Activated naive CD8-positive, alpha-beta T cell treated with anti-CD3 and anti-CD28 coated beads, Interleukin-2, amount 50 U/mL, for 24 hours (primary cell): ENCODE measurements at places on chromosomes 6 and 20.

DNA sequence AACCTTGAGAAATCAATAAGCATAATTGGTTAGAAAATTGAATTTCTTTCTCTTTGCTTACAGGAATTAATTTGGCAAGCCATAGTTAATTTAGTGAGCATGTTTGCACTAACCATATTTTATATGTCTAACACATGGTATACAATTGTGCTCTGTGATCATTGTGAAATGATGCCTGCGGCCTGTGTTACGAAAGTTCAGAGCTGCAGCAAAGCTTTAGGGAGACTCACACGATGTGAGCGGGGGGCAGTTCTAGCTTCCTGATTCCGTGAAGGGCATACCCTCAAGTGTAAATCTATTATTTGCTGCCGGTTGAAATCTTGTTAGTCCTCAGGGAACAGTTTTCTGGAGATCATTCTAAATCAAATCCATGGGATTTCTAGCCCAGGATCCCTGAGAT, 25.5 kb upstream of the ADTRP start:
- no peak for DNase-seq
- H3K27me3 ChIP-seq = no peaks in the 10 kb centered on the region
- no peak overlapping the region for H3K4me3 ChIP-seq
- peaks cover 31% of the 10 kb centered on the region for H3K4me1 ChIP-seq
- no peaks in the 10 kb centered on the region for H3K36me3 ChIP-seq

GRCh38 chr6:2938632-2939083, 32.7 kb downstream of the SERPINB6 start:
- peak overlapping the region; percentile 91 for H3K27ac ChIP-seq
- peaks cover 66% of the 10 kb centered on the region for H3K4me1 ChIP-seq
- H3K36me3 ChIP-seq = peaks cover 21% of the 10 kb centered on the region
- H3K27me3 ChIP-seq = no peaks in the 10 kb centered on the region

DNA sequence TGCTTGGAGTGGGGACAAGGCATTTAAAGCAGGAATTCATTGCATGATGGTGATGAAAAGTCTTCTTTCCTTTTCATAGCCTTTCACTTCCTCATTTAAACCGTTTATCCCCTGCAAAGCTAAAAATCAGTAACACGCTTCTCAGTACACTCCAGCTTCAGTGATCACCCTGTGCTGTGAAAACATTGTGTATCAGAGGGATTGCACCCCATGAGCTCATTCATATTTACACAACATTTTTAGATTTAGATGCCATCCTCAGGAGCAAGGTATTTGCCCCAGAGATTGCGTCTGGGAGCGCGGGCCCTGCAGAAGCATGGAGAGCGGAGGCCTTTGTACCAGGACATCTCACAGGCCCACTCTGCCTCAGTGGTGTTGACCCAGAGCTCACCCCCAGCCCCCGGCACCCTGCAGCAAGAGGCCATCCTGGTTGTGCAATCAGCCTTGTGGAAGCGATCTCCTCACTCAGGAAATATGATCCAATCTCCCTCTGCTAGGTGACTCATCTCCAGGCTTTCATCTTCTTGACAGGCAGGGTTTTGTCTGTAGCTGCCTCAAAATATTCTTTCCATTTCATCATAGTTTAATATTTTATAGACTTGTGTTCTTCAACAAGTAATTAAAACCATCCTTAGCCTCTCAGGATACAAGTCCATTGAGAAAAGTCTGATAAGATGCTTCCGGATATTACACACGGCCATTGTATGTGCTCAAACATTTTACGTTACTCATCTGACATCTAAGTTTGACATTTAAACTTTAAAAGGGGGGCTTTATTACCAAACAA, 38.9 kb upstream of the THBS2 start:
- no peak overlapping the region for H3K4me3 ChIP-seq
- no peak overlapping the region for H3K27ac ChIP-seq
- DNase-seq = no peak
- no peaks in the 10 kb centered on the region for H3K27me3 ChIP-seq

GRCh38 chr6:30800871-30801270, 56.5 kb upstream of the IER3 start:
- H3K36me3 ChIP-seq = peaks cover 11% of the 10 kb centered on the region
- peaks cover 37% of the 10 kb centered on the region for H3K4me1 ChIP-seq
- H3K27me3 ChIP-seq = no peaks in the 10 kb centered on the region
- DNase-seq = no peak

DNA sequence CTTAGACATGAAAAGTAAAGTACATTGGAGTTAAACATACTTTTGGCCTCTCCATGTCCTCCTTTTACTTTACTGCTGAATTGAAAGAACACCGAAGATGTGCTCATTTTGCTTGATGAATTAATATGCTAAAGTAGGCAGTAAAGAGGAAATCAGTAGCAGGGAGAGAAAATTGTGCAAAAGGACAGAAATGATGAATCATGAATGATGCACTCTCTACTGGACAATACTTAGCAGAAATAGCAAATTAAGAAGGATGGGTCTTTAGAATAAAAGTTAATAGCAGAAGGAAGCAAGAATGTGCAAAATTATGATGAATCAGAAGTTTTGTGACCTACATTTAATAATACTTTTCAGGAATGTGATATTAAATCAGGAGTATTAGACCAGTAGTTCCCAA, 8.4 kb upstream of the SPINT3 start:
- no peak overlapping the region for H3K4me3 ChIP-seq
- no peaks in the 10 kb centered on the region for H3K4me1 ChIP-seq
- H3K27me3 ChIP-seq = peaks cover 44% of the 10 kb centered on the region
- H3K27ac ChIP-seq = no peak overlapping the region
- DNase-seq = no peak

DNA sequence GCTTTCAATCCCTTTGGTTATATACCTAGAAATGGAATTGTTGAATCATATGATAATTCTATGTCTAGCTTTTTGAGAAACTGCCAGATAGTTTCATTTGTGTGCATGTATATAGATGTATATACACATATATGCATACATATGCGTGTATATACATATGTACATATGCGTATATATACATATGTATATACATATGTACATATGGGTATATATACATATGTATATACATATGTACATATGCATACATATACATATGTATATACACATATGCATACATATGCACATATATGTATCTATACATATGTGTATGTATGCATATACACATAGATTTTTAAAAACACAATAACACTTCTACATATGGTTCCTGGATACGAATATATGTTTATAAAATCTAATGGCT, 8.4 kb downstream of the SF3B5 start:
- no peak overlapping the region for H3K4me3 ChIP-seq
- H3K27me3 ChIP-seq = no peaks in the 10 kb centered on the region
- H3K4me1 ChIP-seq = peaks cover 3% of the 10 kb centered on the region
- DNase-seq = no peak
- H3K36me3 ChIP-seq = peaks cover 5% of the 10 kb centered on the region
- H3K27ac ChIP-seq = peak overlapping the region; percentile 26

GRCh38 chr20:18466574-18466893, 296 bp downstream of the DZANK1 start:
- no peak for DNase-seq
- peak overlapping the region; percentile 96 for H3K27ac ChIP-seq
- H3K27me3 ChIP-seq = no peaks in the 10 kb centered on the region
- peaks cover 3% of the 10 kb centered on the region for H3K36me3 ChIP-seq
- peaks cover 28% of the 10 kb centered on the region for H3K4me1 ChIP-seq

GRCh38 chr6:78259935-78260334, 607.1 kb downstream of the MEI4 start:
- no peaks in the 10 kb centered on the region for H3K4me1 ChIP-seq
- H3K4me3 ChIP-seq = no peak overlapping the region
- no peak for DNase-seq
- no peaks in the 10 kb centered on the region for H3K27me3 ChIP-seq
- no peaks in the 10 kb centered on the region for H3K36me3 ChIP-seq
